AG04450 (cell line): ENCODE measurements at places on chromosomes 2 and 18.

DNA sequence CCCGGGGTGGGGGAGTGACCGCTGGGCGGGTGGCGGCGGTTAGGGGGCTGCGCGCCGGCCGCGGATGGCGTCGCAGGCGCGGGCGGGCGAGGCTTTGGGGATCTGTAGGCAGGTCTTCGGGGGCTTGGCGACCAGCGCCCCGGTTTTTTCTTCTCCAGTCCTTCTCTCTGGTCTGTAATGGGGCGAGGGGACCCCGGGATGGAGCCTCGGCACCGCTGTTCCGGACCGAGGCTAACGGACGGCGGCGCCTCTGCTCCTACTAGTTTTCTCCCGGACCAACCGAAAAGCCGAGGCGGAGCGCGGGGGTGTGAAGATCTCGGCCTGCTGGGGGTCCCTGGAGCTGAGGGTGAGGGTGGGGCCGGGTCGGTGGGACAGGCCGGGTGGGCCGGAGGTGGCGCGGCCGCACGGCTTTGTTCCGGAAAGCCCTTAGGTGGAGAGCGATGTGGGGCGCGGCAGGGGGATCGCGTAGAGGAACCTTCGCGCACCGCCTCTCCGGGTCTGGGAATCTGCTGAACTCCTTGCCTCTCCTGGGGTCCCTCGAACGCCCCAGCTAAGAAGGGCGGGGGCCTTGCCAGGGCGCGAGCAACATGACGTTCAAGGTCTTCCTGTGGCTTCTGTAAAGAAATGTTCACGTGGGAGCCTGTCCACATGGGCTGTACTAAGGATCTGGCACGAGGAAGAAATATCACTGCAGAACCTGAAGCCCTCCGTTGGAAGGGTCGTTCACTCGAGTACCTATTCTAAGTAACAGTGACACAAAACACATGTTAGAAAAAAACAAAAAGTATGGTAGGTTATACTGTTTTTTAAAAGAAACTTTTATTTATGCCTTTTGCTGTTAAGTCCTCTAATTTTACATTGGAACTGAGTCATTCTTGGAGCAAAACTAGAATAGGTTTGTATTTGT lies 861 bp downstream of the SLC39A10 start:
- DNase-seq = peak; percentile 44

GRCh38 chr2:142973822-142974207 lies 96.4 kb downstream of the KYNU start:
- no peak for DNase-seq

GRCh38 chr2:118779362-118779761 lies 68.1 kb downstream of the EN1 start:
- no peak for DNase-seq

GRCh38 chr2:222613715-222614331 lies 42.1 kb downstream of the FARSB start:
- DNase-seq = peak; percentile 10
